Muscle of back (tissue), 13 donors: ENCODE measurements at places on chromosomes 7 and 10. TPM values are rescaled to one million over a fixed set of nuclear protein-coding genes. Genes with fewer than 3 reads are reported as not detected.

Gene SPAG6
- 4.4 TPM for polyA plus RNA-seq

Gene SMARCD3
- 165 TPM for polyA plus RNA-seq

Gene TAS2R60
- not detected for polyA plus RNA-seq

Gene EPHA1
- 5.6 TPM for polyA plus RNA-seq

Gene SFMBT2
- polyA plus RNA-seq, result 10.3 TPM

DNA sequence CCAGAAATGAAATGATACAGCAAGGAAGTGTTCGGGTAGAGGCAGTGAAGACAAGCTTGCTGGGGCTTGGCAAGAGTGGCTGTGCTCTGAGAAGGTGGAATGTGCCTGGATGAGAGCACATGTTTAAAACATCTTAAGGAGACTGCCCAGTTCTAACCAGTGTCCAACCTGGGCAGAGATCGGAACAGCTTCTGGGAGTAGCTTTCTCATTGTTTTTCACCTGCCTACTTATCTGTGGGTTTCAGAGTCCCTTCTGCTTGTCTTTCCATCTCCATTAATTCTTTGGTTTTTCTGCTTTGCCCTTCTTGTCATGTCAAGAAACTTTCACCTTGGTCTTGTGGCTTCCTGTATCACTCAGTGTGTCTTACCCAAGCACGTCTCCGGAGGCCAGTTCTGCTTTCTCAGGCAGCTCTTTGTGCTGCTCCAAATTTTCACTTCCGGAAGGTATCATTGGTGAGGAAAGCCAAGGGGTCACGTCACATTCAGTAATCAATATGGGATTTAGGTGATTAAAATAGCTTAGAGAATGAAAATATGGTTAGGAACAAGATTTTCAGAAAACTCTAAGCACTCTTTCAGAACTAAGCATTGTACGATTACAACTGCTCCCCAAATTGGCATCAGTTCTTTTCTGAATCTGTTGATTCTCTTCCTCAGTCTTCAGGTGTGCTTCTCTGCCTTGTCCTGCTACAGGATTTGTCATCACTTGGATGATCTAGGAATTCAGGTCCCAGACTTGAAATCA is 5.5 kb upstream of the LAMB4 start:
- no peak for DNase-seq

DNA sequence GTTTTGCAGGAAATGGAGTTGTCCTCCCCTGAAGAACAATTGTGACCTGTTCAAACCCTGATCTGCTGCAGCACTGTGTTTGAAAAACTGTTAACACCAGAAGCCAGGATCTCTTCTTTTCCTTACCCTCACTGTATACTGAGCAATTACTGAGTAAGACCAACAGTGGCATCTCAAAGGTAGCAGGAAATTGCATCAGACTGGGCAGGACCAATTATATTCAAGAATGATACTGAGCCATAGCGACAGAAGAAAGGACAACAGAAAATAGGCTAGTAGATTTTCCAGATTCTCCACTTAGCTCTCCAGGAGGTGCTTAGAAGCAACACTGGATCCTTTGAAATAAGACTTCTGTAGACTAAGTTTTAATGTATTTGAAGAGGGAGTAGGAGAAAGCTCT is 57.4 kb upstream of the INHBA start:
- no peak for DNase-seq

DNA sequence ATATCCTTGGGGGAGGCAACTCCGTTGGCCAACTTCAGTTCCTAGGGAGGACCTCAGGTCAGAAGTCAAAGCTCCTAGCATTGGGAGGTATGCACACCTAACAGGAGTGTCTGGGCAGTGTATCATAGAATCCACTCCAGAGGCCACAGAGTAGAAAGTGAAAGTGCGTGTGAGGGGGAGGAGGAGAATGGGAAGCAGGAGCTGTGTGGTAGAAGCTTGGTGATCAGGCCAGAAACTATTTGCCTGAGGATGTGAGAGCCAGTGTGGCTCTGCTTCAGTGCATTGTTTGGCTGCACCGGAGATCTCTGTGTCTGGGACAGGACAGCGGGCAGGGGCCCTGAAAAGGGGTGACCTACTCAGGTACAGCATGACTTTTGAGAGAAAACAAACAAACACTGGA is 557.4 kb upstream of the VSTM2A start:
- DNase-seq, result no peak

DNA sequence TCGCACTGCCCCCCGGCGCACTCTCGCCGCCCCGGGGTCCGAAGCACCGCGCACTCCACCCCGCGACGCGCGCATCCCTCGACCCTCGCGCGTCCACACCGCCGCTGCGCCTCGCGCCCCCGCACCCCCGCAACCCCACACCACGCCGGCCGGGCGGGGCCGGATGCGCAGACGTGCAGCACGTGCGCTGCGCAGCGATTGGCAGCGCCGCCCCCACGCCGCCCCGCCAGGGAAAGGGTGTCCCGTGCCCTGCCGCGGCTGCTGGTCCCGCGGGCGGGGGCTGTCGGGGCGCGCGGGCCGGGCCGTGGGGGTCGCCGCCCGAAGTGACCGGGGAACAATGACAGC is 53.7 kb upstream of the KDM7A start:
- DNase-seq, result no peak

GRCh38 chr7:95899919-95900513 is 127.7 kb downstream of the DYNC1I1 start:
- DNase-seq, result no peak

DNA sequence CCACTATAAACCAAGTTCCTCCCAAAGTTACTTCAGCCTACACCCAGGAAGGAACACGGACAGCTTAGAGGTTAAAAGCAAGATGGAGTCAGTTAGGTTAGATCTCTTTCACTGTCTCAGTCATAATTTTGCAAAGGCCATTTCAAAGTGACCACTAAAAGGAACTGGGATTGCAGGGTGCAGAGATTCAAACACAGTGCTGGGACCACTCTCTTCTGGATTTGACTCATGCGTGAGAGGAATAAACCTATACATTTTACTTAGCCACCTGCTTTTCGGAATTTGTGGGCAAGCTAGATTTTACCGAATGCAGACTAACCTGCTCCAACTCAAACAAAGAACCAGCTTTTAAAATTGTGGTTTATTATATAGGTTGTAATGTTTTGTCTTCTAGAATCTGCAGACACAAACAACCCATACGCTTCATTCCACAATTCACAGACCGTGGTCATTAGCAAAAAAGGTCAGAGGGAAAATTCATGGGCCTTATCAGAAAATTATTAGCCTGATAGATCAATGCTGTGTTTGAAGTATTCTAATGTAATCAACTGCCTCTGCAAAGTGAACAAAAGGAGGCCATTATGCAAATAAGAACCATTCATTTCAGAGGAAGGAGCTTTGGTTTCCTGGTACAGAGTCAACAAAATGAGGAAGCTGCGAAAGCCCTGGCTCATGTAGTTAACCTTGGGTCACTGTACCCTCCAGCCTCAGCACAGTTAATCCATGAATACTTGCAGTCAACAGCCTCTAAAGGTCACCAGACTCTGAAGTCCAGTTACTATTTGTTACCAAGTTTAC is 342.7 kb upstream of the KLF6 start:
- DNase-seq, result no peak

DNA sequence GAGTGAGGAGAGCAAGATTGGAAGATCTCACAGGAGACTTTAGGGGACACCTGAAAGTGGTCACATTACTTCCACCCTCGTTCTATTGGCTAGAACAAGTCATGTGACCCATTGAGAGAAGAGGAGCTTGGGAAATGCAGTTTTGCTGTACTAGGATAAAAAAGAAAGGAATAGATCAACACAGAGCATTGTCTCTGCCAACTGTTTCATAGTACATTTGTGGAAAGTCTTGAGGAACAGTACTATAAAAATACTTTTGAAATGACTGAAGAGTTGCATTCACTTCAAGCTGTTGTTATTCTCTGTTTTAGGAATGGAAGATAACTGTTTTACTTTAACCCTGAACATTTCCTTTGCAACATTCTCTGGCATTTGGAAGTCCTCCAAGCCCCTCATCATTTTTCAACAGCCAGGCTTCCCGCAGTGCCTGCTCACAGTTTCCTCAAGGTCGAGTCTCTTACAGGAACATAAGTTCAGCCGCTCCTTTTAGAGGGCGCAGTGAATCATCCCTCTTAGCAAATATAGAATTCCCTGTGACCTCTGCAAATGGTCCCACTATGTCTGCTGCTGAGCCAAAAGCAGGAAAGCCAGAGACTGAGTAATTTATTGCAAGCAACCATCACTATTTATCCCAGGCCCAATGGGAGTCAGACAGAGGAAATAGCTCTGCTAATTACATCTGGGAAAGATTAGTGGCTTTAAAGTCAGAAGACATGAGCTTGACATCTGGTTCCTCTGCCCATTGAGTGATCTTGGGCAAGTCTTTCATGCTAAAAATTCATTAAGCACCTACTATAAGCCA is 40.7 kb downstream of the MRPL32 start:
- peak; percentile 79 for DNase-seq

DNA sequence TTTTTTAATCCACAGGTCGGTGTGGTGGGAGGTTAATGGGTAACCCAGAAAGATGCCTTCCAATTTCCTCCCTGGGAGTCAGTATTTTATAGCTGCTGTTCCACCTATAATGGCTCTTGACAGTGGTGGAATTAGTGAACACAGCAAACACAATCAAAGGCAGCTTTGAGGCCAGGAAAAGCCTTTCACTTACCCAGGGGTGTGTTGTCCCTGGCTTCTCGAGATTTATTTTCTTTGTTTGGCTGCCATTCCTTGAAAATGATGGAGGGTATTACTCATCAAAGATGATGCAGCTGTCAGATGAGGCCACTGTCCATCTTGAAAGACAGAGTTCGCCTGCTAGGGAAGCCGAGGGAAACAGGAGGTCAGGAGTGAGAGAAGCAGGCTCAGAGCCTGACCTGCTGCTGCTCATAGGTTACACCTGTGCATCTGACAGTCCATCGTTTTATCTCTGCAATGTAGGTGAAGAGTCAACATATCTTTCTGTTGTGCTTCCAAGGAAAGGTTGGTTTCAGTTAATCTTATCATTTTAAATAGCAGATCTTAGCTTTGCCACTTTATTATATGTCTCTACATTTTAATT is 221.6 kb downstream of the XPNPEP1 start:
- no peak for DNase-seq

- no peak for DNase-seq
Observed at GRCh38 chr7:111678986-111679385, 116.7 kb upstream of the IMMP2L start.

- DNase-seq, result peak; percentile 20
Observed at GRCh38 chr10:123997486-123998196, 95.8 kb downstream of the CHST15 start.

- no peak for DNase-seq
Observed at GRCh38 chr7:27868131-27868550, 128.2 kb downstream of the TAX1BP1 start.

GRCh38 chr7:151371266-151371665 is 29.7 kb downstream of the NUB1 start:
- DNase-seq, result no peak

DNA sequence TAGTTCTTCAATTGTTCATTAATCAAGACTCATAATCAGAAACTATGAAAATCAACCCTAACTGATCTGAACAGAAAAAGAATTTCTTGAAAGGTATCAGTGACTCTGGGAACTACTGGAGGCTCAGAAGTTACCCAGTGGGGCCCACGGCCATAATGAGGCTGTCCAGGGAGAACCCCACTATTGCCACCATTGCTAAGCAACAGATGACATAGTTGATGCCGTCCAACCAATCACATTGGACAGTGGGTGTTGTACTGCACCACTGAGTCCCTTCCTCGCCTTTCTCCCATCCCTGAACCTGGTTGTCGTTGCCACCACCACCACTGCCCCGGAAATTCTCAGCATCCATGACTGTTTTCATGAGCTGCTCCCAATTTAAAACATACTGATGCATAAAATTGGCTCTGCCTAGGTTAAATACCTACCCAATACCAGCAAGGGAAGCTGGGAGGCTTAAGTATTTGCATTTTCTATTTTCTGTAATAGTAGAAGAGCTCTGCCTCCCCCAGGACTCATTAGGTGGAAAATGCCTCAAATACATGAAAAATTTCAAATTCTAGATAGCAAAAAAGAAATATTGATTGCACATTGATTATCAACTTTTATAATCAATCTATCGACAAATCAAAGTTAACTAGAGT is 26.7 kb upstream of the USP6NL start:
- no peak for DNase-seq

DNA sequence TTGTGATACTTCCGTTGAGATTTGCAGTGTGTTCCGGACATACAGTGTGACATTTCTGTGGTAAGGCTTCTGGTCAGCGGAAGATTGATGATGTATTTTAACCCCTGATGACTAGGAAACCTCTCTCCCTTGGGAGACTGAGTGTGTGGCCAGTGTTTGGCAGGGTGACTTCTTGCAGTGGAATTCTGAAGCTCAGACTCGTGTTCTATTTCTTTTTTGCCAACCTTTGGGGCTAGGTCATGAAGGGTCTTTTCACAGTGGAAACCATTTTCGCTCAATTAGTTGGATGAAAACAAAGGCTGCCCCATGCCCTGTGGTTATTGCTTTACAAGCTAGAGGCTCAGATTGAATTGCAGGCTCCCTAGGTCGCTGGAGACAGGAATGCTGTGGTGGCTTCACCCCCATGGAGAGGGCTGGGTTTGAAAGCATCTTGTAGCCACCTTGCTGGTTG is 288.9 kb downstream of the BBS9 start:
- DNase-seq, result no peak

GRCh38 chr7:45180084-45180986 is 22.7 kb downstream of the RAMP3 start:
- DNase-seq, result no peak

DNA sequence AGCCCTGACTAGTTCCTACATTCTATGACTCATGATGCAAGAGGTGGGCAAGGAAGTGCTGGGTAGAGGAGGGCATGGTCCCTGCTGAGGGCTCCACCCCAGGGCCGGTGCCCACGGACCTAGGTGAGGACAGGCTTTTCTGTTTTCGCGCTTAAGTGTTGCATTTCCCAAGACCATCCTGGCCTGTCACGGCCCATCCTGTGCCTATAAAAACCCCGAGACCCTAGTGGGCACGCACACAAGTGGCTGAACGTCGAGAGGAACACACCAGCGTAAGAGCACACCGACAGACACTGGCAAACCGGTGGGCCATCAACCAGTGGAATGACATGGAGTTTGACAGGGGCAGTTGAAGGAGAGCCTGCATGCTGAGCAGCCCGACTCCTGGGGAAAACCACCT is 680.7 kb upstream of the GHITM start:
- no peak for DNase-seq

- DNase-seq, result no peak
Observed at GRCh38 chr7:50146692-50147091, 53.6 kb upstream of the ZPBP start.

- DNase-seq, result no peak
Observed at GRCh38 chr10:113442336-113442735, 110.5 kb upstream of the HABP2 start.

GRCh38 chr10:96873086-96873485 is 41.0 kb downstream of the LCOR start:
- DNase-seq, result no peak

GRCh38 chr7:71539615-71540014 is 407.7 kb downstream of the GALNT17 start:
- DNase-seq, result no peak

GRCh38 chr7:78905436-78905835 is 548.0 kb downstream of the MAGI2 start:
- no peak for DNase-seq

DNA sequence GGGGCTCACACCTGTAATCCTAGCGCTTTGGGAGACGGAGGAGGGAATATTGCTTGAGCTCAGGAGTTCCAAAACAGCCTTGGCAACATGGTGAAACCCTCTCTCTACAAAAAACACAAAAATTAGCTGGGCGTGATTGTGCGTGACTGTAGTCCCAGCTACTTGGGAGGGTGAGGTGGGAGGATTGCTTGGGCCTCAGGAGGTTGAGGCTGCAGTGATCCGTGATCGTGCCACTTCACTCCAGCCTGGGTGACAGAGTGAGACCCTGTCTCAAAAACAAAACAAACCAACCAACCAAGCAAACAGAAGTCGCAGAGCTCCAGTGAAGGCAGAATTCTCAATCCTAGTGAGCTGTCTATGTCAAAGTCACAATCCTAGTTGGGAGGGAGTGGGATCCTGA is 14.3 kb upstream of the STN1 start:
- no peak for DNase-seq
